ENCODE measurements at places on chromosomes 2 and 18. TPM values are rescaled to one million over a fixed set of nuclear protein-coding genes. Genes with fewer than 3 reads are reported as not detected.

LIMS3 gene
- total RNA-seq: 1.3 TPM

TUBA3D gene
- total RNA-seq: not detected

CD8A gene
- 222 TPM for total RNA-seq

KRTCAP3 gene
- total RNA-seq: 13.4 TPM

KHK gene
- total RNA-seq: 12.9 TPM

SMARCAL1 gene
- total RNA-seq: 30.9 TPM

NT5C1B gene
- not detected for total RNA-seq

FHOD3 gene
- total RNA-seq: not detected

SP140L gene
- total RNA-seq: 59.9 TPM

SMYD1 gene
- not detected for total RNA-seq

ABCB11 gene
- total RNA-seq: not detected
